ENCODE measurements at places on chromosomes 6 and 20.

DNA sequence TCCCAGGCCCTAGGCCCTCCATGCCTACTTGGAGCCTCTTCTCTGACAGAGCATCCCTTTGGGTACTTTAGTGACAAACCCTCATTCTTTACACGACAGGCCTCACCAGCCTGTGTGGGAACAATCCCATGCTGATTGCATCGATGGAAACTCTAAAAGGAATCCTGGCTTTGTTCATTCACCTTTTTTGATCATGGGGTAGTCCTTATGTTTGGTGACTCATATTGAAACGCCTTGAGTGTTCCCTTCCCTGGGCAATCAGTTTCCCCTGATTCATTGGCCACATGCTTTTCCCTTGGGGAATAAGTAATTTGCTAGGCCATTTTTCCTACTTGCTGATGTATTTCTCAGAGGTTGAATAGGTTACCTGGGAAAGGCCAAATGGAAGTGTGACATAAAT is 14.7 kb upstream of the TNFAIP3 start:
- peaks cover 2% of the 10 kb centered on the region for H3K27me3 ChIP-seq
- H3K36me3 ChIP-seq: peaks cover 4% of the 10 kb centered on the region
- no peak overlapping the region for H3K27ac ChIP-seq
- no peaks in the 10 kb centered on the region for H3K4me1 ChIP-seq
- no peak overlapping the region for H3K4me3 ChIP-seq
- DNase-seq: no peak

DNA sequence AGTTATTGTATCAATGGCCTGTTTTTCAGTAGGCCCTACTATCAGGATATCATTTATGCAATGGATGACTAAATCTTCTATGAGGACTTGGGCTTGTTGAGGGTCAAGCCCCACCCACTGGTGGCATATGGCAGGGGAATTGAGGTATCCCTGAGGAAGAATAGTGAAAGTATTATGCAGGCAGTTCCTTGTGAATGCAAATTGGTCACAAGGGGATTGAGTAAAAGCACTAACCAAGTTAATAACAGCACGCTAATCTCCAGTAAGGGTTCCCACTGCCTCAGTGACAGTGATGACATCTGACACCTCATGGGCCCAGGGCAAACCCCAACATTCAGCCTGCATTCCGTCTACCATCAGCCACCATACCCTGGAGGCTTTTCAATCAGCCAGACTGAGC is 14.9 kb downstream of the BPIFA1 start:
- no peaks in the 10 kb centered on the region for H3K27me3 ChIP-seq
- H3K27ac ChIP-seq: no peak overlapping the region
- no peaks in the 10 kb centered on the region for H3K36me3 ChIP-seq
- no peak overlapping the region for H3K4me3 ChIP-seq

DNA sequence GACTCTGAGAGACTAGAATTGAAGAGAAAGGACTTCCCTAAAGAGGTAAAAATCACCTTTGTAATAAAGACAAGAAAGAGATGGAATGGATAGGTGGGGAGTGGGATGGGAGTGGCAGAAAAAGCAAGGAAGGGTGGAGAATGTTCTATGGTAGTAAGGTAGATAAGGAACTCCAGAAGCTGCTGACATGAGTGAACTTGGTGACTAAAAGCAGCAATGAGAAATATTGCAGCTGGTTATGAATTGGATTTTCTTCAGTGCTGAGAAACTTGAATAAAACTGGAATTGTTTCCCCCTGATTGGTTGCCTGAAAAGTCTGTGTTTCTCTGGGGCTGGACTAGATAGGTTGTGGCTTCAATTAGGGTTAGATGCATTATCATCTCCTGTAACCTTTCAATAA is 15.7 kb upstream of the DTNBP1 start:
- H3K36me3 ChIP-seq: no peaks in the 10 kb centered on the region
- H3K27ac ChIP-seq: no peak overlapping the region
- H3K27me3 ChIP-seq: peaks cover 6% of the 10 kb centered on the region

- peaks cover 5% of the 10 kb centered on the region for H3K27me3 ChIP-seq
- H3K4me1 ChIP-seq: peaks cover 13% of the 10 kb centered on the region
- H3K36me3 ChIP-seq: no peaks in the 10 kb centered on the region
These were observed 151.3 kb upstream of the QKI start for GRCh38 chr6:163263196-163263595.

GRCh38 chr20:56552911-56553629 is 20.0 kb downstream of the FAM209B start:
- no peaks in the 10 kb centered on the region for H3K36me3 ChIP-seq
- H3K4me3 ChIP-seq: no peak overlapping the region
- H3K27ac ChIP-seq: no peak overlapping the region

DNA sequence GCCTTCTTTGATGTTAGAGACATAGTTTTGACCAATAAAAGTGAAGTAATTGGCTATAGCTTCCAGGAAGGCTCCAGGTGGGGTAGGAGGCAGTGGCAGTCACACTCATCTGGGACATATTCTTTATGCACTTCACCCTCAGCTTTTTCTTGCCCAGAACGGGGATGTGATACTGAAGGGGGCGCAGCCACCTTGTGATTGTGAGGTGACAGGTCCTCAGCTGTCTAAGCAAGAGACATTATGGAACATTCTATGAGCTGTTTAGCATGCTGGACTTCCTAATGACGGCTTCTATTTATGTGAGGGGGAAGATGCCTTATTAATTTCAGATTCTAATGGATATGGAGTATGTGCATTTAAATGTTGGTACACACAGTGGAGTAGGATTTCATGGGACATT is 151.3 kb upstream of the ZFP64 start:
- no peaks in the 10 kb centered on the region for H3K4me1 ChIP-seq
- DNase-seq: no peak
- no peak overlapping the region for H3K4me3 ChIP-seq

DNA sequence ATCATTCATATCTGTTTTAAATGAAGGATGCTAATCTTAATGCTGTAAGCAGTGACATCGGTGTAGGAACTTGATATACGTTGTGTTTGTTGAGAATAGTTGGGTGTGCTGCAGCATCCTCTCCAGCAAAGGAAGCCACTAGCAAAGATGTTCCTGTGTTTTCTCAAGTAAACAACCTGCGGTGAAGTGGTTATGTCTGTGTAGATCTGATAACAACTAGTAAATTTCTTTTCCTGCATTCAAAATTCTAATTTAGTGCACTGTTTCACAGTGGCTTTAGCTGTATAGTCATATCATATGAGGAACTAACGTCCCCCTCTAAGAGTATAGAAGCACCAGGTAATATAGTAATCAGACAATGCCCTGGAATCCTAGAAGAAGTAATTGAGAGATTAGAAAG is 38.7 kb downstream of the NCOA7 start:
- H3K36me3 ChIP-seq: peaks cover 12% of the 10 kb centered on the region
- peaks cover 1% of the 10 kb centered on the region for H3K27me3 ChIP-seq
- DNase-seq: peak; percentile 52
- peaks cover 74% of the 10 kb centered on the region for H3K4me1 ChIP-seq
- peak overlapping the region; percentile 88 for H3K27ac ChIP-seq

DNA sequence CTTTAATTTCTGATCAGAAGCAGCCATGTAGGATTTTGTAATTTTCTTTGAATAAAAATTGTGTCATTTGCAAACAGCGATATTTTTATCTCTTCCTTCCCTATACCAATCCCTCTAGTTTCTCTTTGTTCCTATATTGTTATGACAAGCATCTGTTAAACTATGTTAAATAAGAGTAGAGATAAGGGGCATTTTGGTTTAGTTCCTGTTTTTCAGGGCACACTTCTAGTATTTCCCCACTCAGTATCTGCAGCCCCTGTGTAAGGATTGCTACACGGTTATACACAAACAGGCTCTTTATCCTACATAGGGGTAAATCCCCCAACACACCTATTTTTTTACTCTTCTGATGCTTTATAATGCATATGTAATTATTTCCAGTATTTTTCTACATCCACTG is 42.1 kb downstream of the TRERF1 start:
- peaks cover 74% of the 10 kb centered on the region for H3K4me1 ChIP-seq
- H3K4me3 ChIP-seq: no peak overlapping the region
- no peaks in the 10 kb centered on the region for H3K27me3 ChIP-seq
- H3K27ac ChIP-seq: peak overlapping the region; percentile 4
- H3K36me3 ChIP-seq: no peaks in the 10 kb centered on the region

DNA sequence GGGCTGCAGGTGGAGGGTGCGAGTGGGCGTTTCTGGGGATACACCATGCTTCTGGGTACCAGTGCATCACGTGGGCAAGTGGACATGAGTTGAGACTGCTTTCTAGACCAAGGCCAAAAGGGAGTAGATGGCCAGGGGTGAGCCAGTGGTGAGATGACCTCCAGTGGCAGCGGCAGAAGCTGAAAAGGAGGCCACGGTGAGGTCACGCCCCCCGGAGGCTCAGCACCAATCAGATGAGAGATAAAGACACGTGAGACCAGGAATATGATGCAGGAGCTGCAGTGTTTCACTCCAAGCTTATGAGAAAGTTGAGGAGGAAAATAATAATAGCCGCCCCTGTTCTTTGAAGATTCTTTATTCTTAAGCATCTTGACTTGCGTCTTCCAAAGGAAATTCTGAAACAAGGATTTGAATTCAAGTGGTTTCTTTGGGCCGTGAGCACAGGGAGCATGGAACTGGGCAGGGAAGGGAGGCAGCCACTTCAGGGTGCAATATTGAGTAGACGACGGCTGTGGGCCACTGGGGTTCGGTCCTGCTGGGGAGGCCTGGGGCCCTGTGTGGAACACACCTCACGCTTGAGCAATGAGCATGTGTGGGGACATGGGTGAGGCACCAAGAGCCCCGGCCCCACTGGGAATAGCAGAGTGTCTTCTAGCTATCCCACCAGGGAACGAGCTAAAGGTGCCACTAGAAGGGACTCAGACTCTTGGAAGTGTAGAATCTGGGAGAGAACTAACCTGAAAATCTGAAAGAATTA is 156.7 kb upstream of the LRFN2 start:
- H3K4me1 ChIP-seq: no peaks in the 10 kb centered on the region
- no peak for DNase-seq
- no peak overlapping the region for H3K27ac ChIP-seq
- peaks cover 2% of the 10 kb centered on the region for H3K27me3 ChIP-seq
- no peak overlapping the region for H3K4me3 ChIP-seq

DNA sequence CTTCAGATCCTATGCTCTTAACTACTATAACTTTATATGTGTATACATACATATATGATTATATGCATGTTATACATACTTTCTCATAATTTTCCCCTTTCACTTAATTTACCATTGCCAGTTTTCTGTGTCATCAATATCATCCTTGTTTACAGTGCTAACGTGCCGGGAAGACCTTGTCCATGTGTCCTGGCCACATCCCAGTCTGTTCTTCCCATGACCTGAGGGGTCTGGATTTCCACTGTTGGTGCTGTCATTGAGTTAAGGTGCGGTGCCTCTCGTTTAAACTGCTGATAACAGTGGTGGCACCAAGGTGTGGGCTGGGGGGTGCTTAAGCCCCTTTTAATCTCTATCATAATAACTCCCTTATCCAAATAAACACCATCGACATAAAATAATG is 8.5 kb upstream of the SDCBP2 start:
- no peak for DNase-seq
- H3K27me3 ChIP-seq: no peaks in the 10 kb centered on the region
- no peaks in the 10 kb centered on the region for H3K36me3 ChIP-seq
- peaks cover 16% of the 10 kb centered on the region for H3K4me1 ChIP-seq
- H3K27ac ChIP-seq: no peak overlapping the region
- H3K4me3 ChIP-seq: no peak overlapping the region

- no peak overlapping the region for H3K4me3 ChIP-seq
- no peak overlapping the region for H3K27ac ChIP-seq
- no peaks in the 10 kb centered on the region for H3K4me1 ChIP-seq
- H3K36me3 ChIP-seq: peaks cover 3% of the 10 kb centered on the region
- DNase-seq: no peak
These were observed 107.7 kb upstream of the TMEM181 start for GRCh38 chr6:158452191-158452590.

DNA sequence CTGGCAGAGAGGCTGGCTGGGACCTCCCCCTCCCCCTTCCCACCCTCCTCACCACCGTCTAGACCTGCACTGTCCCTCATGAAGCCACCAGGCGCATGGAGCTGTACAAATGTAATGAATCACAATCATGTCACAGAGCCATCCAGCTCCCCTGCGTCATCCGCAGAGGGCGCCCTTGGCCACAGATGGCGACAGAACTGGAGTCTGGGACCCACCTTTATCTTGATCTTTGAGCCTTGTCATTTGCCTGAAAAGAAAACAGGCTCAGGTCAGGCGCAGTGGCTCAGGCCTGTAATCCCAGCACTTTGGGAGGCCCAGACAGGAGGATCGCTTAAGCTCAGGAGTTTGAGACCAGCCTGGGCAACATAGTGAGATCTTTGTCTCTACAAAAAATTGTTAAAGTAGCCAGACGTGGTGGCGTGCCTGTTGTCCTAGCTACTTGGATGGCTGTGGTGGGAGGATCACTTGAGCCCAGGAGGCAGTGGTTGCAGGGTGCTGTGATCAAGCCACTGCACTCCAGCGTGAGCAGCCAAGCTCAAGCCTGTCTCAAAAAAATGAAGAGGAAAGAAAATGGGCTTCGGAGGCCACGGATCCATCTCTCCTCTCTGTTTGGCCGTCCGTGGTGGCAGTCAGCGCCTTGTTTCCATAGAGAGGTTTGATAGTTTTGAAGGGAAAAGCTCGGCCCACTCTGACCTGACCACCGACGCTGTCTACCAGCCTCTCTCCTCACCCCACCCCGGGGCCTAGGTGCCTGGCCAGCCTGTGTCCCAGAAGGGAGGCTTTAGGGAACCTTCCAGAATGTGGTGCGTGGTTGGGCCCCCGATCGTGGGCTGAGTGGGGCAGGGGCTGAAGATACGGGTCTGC is 6.2 kb downstream of the COL9A3 start:
- H3K27me3 ChIP-seq: peaks cover 2% of the 10 kb centered on the region
- H3K4me1 ChIP-seq: no peaks in the 10 kb centered on the region
- no peak overlapping the region for H3K27ac ChIP-seq
- DNase-seq: no peak

DNA sequence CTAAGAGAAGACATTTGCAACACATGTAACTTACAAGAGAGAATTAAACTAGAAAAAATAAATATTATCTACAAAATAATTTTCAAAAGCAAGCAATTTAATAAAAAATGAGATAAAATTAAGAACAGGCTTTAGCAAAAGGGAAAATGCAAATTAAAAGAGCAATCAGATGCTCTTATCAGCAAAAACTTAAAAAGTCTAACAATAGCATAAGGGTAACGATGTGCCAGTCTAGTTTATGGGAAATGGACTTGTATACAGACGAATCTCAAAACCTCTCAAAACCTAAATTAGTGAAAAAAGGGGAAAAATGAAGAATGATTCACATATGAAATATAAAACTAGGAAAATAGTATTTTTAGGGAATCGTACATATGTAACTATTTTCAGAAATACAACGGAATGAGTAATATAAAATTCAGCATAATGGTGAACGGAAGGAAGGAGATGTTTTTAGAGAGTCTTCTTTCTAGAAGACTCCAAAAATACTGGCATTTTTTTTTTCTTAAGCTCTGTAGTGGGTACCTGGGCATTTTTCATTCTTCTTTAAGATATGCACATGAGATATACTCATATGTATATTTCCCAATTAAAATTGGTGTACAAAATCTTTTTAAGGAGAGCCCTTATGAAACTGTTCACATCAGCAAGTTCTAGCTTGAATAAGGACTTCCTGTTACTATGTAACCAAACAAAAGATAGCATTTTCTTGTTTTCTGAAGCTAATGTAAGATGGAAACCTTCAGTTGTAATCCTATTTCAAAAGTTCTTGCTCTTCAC is 927 bp upstream of the MANEA start:
- peaks cover 46% of the 10 kb centered on the region for H3K4me1 ChIP-seq
- H3K36me3 ChIP-seq: peaks cover 3% of the 10 kb centered on the region
- peaks cover 10% of the 10 kb centered on the region for H3K27me3 ChIP-seq
- H3K4me3 ChIP-seq: peak overlapping the region; percentile 95
- peak; percentile 36 for DNase-seq
- peak overlapping the region; percentile 97 for H3K27ac ChIP-seq

GRCh38 chr6:7461416-7461815 is 71.8 kb downstream of the RIOK1 start:
- H3K27ac ChIP-seq: no peak overlapping the region
- H3K4me1 ChIP-seq: no peaks in the 10 kb centered on the region
- H3K36me3 ChIP-seq: no peaks in the 10 kb centered on the region
- no peak for DNase-seq
